ENCODE measurements at places on chromosomes 2 and 18.

DNA sequence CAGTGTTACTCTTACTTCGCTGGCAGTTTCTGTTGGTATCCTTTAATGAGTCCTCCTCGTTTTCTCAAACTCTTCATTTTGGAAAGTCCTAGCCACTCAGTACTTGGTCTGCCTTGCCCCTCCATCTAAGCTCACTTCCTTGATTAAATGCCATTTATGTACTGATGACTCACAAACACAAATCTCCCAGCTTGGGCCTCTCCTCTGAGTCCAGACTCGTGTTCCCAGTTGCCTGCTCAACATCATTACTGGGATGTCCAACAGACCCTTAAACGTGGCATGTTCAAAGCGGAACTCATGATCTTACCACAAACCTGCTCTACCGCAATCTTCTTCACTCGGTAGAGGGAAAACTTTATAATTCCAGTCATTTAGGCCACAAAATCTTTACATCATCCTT is 13.8 kb upstream of the CCDC68 start:
- no peak for DNase-seq

GRCh38 chr2:225996462-225996828 is 596.9 kb downstream of the NYAP2 start:
- no peak for DNase-seq

DNA sequence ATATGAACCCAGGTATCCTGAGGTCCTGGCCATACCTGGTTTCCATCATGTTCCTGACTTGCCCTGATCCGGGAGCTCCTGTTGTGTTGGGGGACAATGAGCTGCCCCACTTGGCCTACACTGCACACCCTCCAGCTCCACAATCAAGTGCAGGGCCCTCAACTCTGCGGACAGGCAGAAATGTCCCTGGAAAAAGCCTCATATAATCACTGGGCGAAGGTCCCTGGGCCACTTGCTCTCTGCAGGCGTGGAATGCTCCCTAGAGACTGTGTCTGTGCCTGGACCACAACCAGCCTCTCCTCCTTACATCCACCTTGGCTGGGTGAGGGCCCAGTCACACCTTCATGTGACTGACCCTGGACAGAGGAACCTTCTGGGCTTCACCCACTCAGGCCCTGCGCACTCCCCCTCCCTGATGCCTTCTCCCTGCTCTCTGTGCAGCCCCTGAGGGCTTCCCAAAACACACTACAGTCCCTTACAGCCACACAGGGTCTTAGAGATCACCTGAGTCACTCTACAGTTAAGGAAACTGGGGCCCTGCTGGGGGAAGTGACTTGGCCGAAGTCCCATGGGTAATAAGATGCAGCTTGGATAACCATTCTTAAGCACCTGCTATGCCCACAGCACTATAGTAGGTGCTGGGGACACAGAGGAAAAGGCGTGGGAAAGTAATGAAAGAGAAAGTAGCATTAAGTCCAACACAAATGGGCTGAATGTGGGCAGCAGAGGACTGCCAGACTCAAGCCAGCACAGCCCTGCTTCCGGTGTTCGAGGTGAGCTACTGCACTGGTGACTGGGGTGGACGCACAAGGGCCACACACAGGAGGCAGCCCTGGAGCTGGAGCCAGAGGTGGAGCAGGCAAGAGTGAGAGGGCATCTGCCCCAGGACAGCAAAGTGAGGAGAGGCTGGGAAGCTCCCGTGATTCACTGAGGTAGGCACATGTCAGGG is 9.8 kb downstream of the BOLA3 start:
- DNase-seq: no peak

- DNase-seq: no peak
Observed at GRCh38 chr18:11146947-11147345, 2.4 kb downstream of the PIEZO2 start.

GRCh38 chr18:75377926-75378325 is 49.6 kb downstream of the SMIM21 start:
- no peak for DNase-seq

DNA sequence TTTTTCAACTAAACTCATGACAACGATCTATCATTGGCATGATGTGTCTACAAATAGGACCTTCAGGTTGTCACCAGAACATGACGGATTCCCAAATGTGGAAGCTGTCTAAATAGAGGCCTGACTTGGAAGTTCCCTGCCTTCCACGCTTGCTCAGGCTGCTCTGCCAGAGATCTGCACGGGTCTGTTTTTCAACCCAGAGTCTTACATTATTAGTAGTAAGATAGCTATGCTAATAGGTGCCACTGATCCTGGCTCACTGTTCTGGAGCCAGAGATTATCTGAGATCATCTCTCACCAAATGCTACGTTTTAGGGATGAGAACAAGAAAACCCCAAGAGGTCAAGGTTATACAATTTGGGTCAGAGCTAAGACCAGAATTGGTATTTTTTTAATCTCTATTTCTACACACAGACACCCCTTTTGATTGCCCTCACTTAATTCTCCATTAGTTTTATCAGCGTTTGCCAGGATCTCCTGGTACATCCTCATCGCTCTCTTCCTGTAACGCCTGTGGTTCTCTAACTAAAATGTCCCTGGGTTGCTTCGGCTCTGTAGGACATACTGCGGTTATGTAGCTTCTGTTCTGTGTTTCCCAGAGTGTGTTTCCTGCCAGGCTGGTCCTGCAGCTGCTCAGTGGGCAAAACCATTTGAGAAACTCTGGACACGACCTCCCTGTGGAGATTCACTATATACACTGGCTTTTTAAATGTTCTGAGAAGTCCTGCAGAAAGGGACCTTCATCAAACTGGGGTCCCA is 5.7 kb downstream of the CDC42EP3 start:
- DNase-seq: no peak

DNA sequence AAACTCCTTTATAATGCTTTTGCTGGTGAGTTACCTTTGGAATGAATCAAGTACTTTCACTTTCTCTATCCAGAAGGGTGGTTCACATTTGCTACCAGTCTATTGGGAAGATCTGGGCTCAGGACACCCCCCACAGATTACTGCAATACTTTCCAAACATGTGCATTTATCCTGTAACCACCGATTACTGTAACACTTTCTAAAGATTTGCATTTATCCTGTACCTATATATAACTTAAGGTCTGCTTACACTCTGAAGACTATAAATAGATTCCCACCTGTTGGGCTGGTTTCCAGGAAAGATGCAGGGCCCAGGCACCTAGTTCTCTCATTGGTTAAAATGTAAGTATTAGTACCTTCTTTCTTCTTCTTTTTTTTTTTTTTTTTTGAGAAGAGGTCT is 113.0 kb upstream of the NEDD4L start:
- no peak for DNase-seq
